ENCODE measurements at places on chromosomes 11 and 22.

- DNase-seq = no peak
These were observed 92.9 kb downstream of the PRR5L start for GRCh38 chr11:36388951-36389350.

DNA sequence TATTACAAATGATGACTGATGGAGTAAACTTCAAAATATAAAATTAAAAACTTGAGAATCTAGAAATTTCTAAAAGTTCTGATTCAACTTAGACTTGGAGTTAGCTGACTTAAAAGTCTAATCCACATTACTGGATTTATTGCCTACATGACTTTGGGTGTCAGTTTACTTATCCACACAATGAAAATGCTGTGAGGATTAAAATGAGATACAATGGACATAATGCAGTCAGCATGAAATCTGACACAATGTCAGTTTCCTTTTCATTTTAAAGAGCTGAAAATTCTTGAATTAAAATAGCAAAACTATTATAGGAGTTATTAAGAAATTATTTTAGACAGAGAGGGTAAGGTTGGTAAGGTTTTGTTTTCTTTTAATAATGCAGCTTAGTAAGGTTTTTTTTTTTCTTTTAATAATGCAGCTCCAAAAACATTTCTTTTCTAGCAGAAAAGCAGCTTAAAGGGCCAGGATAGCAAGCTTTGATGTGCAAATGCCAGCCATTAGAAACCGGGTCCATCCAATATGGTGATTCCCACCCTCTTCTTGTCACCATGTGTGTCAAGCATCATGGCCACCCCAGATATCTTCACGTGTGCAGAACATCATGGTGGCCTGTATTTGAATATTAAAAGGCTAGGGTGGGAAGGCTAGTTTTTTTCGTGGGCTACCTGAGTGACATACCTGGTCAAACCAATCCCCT, 18.9 kb downstream of the APIP start:
- DNase-seq = no peak

DNA sequence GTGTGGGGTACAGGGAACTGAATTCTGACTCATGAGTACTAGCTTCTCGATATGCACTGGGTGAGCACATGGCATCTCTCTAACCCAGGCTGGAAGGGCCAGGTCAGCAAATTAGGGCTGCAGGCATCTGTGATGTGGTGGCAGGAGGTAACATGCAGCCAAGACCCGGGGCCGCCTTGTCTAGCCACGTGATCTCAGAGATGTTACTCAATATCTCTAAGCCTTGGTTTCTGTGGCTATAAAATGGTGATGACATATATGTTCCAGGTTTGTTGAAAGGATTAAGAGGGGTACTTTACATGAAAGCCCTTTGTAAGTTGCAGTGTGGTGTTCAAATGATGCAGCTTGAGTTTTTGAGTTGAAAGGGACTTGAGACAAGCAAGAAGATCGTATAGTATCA, 3.2 kb downstream of the ST14 start:
- no peak for DNase-seq

GRCh38 chr11:118021146-118021545, 35.0 kb downstream of the IL10RA start:
- no peak for DNase-seq

DNA sequence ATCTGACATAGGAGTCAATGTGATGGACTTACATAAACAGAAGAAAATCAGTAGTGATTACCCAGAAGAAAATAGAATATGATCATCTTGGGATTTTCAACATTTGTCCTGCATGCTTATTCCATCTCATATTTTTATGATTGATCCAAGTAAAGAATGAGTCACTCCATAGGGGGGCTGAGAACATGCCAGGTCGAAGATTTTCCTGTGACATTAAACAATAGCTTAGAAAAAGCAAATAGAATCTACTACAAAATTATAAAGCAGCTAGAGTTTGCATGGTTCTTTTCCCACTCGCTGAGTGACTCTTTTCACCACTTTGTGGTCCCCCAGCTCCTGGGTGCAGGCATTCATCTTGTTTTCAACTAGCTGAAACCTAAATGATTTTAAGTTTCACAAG, 56.3 kb downstream of the DDI1 start:
- DNase-seq = no peak

- DNase-seq = no peak
These were observed 8.3 kb downstream of the KRTAP5-11 start for GRCh38 chr11:71574418-71574817.

- no peak for DNase-seq
These were observed 77.6 kb downstream of the PACSIN2 start for GRCh38 chr22:42937164-42937843.

- DNase-seq = no peak
These were observed 11.8 kb upstream of the KCNJ11 start for GRCh38 chr11:17400048-17400775.

- DNase-seq = no peak
These were observed 1.1 kb downstream of the TTLL12 start for GRCh38 chr22:43185860-43186261.

DNA sequence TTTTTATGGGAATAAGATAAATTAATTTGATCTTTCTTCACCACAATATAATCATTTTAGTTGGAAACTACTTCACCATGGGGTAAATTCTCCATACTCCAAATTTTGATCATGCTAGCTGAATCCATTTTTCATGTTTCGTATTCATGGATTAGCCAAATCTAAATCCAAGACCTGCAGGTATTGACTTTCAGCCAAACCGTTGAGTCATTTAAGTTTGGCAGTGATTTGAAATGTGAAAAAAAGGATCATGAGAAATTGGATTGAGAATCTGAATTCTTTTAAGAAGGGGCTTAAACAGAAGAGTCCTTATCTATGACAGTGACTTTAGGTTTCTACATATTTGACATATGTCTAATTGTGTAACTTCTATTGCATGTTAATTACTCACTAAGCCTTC, 5.3 kb downstream of the GAS2 start:
- no peak for DNase-seq

GRCh38 chr11:10693509-10694081, at the start of gene IRAG1:
Gene IRAG1 (minus strand): TSS chr11:10693755. CDS start chr11:10693602, 153 bp downstream.
- DNase-seq = no peak

DNA sequence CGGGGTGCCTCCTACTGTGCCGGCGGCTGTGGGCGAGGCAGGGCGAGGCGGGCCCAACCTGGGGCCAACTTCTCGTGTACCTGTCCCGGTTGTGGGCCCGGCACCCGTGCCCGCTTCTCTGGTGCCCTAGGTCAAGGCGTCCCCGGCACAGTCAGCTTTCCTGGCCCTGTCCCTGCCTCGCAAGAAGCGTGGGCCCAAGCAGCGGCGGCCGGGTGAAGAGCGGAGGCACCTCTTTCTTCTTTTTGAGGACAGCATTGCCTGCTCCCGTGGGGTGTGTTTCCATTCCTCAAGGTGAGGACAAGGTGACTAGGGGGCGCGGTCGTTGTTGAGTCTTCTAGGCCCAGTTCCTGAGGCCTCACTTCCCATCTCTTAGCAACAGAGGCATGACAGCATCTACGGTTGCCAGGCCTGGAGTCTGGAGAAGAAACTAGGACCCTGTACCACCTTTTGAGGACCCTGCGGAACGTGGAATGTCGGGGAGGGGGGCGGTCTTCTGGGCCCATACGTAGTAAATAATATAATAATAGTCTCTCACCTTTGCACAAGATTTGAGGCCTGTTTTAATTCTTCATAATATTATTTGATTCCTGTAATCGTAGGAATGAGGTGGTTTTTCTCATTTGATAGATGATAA, 418 bp downstream of the ACO2 start:
- peak; percentile 21 for DNase-seq

DNA sequence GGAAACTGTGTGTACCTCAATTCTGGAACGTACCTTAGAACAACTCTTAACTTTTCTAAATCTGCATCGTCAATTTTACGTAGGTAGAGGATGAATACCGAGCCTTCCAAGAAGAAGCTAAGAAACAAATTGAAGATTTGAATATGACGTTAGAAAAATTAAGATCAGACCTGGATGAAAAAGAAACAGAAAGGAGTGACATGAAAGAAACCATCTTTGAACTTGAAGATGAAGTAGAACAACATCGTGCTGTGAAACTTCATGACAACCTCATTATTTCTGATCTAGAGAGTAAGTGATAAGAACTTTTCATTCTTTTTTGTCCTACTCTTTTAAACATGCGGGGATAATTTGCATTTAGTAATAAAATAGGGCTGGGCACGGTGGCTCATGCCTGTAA, 53.5 kb downstream of the SPECC1L start:
- DNase-seq = no peak

DNA sequence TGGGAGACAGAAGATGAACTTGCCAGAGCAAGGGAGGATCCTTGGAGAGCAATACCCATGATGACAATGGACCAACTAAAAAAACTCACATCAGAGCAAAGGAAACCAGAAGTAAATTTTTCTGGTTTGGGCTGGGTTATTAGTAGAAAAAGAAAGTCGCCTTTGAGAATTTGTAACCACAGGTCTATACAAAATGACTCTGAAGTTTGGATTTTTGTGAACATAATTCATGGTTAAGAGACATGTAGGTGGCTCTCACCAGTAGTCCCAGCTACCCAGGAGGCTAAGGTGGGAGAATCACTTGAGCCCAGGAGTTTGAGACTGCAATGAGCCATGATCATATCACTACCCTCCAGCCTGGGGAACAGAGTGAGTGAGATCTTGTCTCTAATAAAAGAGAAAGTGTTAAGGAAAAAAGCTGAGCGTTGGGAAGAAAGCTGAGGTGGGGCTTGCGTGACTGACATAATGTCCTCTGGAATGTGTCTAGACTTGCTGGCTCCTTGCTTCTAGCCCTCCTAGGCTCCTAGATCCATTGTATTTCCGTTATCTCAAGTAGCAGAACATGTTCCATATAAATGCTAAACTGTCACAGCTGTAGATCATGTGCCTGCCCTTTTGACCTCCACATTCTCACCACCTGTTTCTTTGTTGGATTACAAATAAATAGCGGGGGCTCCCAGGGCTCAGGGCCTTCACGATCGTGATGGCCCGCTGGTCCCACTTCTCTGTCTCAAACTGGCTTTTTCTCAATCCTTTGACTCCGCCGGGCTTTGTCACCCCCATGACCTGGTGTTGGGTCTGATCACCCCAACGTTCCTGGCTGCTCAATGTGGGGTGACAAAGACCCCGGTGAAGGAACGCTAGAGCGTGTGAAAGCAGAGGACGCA, 56.2 kb upstream of the SC5D start:
- DNase-seq = no peak

DNA sequence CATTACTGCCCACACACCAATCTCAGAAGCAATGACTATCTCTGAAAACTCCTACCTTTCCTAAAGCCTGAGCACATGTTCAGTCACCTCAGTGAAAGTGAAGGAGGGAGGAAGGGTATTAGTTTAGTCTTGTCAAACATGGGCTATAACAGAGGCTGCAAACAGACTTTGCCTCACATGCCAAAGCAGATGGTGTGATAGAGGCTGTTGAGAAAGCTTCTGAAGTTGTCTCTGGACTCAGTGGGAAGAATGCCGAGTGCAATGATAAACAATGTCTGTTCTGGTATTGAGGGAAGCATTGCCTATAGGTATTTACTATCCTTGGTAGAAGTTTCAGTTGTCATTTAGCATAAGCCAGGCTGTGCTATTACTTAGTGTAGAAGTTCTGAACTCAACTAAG, 314.5 kb upstream of the CCDC90B start:
- no peak for DNase-seq

GRCh38 chr11:61912530-61912898, 4.9 kb downstream of the RAB3IL1 start:
- DNase-seq = no peak

- no peak for DNase-seq
These were observed 305.2 kb downstream of the RAB38 start for GRCh38 chr11:87870086-87870485.

- DNase-seq = no peak
These were observed 6.7 kb upstream of the ANAPC15 start for GRCh38 chr11:72119198-72119597.

- DNase-seq = no peak
These were observed 9.4 kb downstream of the HIPK3 start for GRCh38 chr11:33266393-33267215.

GRCh38 chr22:27205492-27206373, 548.3 kb downstream of the MIAT start:
- no peak for DNase-seq

- no peak for DNase-seq
These were observed 39.3 kb upstream of the BSX start for GRCh38 chr11:123020968-123021367.

DNA sequence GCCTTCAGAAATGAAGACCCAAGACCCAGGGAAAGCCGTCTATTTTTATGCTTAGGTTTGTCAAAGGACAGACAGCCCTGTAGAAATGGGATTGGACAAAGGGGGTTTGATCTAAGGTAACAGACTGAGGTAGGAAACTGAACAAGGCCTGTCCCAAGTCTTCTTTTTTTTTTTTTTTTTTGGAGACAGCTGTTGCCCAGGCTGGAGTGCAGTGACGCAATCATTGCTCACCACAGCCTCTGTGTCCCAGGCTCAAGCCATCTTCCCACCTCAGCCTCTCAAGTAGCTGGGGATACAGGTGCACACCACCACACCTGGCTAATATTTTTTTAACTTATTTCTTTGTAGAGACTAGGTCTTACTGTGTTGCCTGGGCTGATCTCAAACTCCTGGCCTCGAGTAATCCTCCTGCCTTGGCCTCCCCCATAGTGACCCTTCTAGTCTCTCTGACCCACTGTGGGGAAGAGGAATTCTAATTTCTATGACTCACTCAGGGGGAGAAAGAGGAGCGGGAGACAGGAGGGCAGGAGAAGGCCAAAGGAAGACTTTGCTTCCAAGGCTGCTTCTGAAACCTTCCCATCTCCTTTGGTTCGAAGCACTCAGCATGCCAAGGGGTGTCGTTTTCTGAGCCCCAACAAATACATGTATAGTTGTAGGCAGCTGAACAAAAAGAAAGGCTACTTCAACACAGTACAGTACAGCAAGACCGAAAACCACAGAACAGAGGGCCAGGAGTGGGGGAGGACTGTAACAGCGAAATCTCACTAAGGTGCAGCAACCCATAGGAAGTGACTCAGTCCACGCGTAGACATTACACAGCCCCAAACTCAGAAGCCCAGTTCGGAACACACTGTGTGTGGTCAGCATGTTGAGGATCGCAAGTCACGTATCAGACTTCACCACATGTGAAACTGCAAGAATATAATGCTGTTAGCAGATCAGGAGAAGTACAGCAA, 872 bp downstream of the TMA7B start:
- DNase-seq = peak; percentile 47

- no peak for DNase-seq
These were observed 4.8 kb upstream of the SLC3A2 start for GRCh38 chr11:62875698-62876478.

DNA sequence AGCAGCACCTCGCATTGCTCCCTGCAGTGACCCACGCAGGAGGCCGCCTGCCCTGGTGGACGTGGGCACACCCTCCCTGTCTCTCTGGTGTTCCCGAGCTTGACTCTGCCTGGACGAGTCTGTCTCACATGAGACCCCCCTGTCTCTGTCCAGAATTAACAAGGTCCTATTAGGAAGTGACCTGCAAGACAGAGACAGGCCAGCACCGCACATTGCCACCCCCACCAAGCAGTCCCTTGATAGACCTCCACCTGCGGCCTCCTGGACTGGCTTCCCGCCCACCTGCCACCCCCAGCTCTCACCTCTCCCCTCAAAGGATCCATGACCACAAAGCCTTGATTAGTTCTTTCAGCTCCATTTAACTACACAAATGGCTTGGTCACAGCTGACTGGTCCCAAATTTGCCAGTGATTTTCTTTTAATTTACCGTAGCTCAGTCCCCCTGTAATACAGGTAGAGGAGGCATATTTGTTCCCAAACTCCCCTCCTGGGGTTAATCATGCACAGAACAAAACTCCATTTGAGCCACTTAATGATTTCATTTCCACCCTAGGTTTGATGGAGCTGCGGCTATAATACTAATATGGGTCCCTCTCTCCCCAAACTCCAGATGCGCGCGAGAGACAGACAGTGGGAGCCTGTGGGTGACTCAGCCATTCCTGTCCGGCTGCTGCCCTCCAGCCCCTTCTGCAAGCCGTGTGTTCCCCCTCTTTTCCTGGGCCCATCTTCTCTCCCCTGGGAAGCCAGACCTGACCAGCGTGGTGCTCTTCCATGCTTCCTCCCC, 11.2 kb downstream of the SPATA19 start:
- DNase-seq = no peak

Data from activated CD4-positive, alpha-beta T cell treated with anti-CD3 and anti-CD28 coated beads for 24 hours (primary cell).